ENCODE measurements at places on chromosomes 7 and 10. TPM values are rescaled to one million over a fixed set of nuclear protein-coding genes. Genes with fewer than 3 reads are reported as not detected.
A peak's percentile ranks its signal among the peaks of the same experiment; 100 is the strongest.

WNT16 gene
- total RNA-seq, result not detected

CXCL12 gene
- total RNA-seq, result not detected

NAT16 gene
- total RNA-seq, result not detected

PODXL gene
- total RNA-seq, result 1.6 TPM

UPK3BL2 gene
- total RNA-seq, result 13.2 TPM

HOXA9 gene
- total RNA-seq, result not detected

AKR1E2 gene
- total RNA-seq, result 4.0 TPM

ITGA8 gene
- total RNA-seq, result not detected

OR2A12 gene
- total RNA-seq, result not detected

TRIM74 gene
- 1.9 TPM for total RNA-seq

OPALIN gene
- total RNA-seq, result not detected

SLC39A12 gene
- not detected for total RNA-seq

NSUN6 gene
- 35.0 TPM for total RNA-seq

GRCh38 chr7:148447221-148447849 is 143.2 kb upstream of the C7orf33 start:
- no peak for DNase-seq

GRCh38 chr10:3963191-3963673 is 178.2 kb upstream of the KLF6 start:
- DNase-seq, result no peak

GRCh38 chr10:21526188-21526859 is 842 bp upstream of the SKIDA1 start:
- DNase-seq, result peak; percentile 61

GRCh38 chr10:63711361-63711760 is 190.2 kb downstream of the REEP3 start:
- DNase-seq, result no peak

- DNase-seq, result no peak
Measured at GRCh38 chr7:127782075-127782474, 130.1 kb downstream of the SND1 start.

- DNase-seq, result no peak
Measured at GRCh38 chr7:47492716-47493325, 89.1 kb downstream of the TNS3 start.

- no peak for DNase-seq
Measured at GRCh38 chr7:412313-412710, 107.3 kb downstream of the PDGFA start.

DNA sequence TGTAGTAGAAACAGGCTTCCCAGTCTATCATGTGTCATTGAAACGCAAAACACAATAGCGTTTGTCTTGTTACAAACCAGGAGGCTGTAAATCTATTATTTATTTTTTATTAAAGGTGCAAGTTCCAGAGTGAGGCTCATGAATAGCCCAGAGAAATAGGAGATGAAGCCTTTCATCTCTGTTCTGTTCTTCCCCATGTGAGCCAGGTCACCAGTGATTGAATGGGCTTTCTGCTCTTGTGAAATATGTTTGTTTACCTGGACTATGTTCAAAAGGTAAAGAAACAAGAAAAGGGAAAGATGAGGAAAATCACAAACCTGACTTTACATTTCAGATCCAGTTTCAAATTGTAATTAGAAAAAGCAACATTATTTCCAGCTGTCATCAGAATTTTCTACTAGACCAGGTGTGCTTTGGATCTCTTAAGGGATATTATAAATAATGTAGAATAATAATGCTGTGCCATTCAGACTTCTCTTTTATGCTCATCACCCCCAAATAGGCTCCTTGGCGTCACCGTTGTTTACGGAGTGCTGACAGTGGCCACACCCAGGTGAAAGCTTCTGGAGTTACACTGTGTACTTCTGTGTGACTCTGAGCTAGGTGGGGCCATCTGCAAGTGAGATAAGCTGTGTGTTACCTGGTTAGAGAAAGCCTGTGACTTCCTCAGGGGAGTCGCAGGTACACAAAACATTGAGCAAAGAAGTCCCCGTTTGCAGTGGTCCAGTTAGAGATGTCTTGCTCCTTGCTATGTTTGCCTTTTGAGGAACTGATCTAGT is 274.9 kb downstream of the SDK1 start:
- DNase-seq, result no peak

DNA sequence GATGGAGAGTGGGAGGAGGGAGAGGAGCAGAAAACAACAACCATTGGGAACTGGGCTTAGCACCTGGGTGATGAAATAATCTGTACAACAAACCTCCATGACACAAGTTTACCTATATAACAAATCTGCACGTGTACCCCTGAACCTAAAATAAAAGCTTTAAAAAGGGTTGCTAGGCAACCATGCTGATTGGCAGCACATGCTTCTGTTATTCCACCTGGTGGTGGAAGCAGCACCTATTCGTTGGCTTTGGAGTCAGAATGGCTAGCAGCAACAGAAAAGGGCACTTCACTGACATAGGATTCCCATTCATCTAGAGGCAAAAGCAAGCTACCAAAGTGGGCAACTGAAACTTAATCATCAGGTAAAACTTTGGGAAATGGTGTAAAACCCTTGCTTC is 57.1 kb downstream of the RELN start:
- DNase-seq, result no peak

DNA sequence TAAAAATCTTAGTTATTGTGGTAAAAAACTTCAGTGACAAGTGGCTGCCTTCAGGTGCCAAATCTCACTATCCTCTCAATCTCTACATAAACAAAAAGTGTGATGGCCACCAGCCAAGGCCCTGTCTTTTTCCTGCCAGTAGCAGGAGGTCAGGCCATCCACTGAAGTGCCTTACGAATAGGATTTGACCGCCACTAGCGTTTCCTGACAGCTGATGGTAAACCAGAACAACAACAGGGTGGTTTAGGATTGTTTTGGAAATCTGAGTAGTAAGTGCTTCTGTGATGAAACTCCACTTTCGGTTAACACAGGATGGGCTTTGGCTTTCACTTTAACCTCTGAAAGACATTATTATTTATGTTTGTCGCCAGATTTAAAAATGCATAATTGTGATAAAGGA is 55.7 kb upstream of the OGDHL start:
- no peak for DNase-seq

DNA sequence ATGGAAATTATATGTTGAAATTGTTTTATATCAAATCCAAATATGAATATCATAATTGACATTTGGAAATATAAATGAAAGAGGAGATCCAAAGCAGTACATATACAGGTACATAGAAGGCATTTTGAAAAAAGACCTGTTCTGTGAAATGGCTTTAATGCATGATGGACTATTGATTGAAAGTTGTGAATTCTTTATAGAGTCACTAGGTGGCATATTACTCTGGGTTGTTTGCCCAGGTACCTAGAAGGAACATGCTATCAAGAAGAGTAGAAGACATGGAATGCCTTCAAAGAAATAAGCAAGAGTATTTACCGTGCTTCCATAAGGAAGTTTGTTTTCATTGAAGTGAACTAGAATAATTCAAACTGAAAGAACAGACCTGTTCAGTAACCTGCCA is 160.0 kb upstream of the ANK3 start:
- no peak for DNase-seq

GRCh38 chr10:78407009-78407711 is 373.5 kb downstream of the RPS24 start:
- peak; percentile 41 for DNase-seq

GRCh38 chr7:31835471-31835870 is 148.5 kb downstream of the PPP1R17 start:
- no peak for DNase-seq

DNA sequence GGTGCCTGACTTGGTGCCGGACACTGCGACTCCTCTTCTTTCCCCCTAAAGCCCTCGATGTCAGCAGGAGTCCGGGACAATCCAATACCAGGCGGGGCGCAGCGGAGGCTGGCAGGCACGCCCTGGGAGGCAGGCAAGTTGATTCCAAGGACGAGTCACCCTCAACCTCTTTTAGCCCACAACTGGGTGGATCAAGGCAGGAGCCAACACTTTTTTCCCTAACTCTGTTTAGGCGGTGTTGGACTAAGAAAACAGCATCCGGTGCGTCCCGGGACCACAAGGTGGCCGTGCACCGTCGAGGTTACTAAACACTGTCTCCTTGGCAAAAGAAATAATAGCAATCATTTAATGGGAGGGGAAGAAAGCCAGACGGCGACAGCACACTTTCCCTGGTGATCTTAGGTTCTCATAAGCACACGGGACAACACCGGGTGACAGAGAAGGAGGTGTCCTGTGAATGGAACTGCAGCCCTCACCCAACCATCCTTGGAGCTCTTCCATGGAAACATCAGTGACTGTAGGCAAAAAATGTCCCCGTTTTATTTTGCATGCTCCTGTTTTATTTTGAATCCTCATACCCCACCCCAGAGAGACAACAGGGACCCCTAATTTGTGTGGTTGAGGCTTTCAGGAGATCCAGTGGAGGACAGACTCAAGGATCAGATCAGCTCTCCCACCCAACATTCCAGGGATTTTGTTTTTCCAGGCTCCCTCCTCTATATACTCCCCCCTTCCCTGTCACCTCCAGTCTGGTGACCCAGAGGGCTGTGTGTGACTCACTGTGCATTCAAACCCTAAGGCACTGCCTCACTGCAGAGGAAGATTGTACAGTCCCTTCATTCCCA is 1.3 kb upstream of the CALCR start:
- no peak for DNase-seq

GRCh38 chr7:108375668-108376067 is 80.6 kb downstream of the NRCAM start:
- DNase-seq, result no peak

GRCh38 chr10:114565066-114565465 is 93.0 kb downstream of the ABLIM1 start:
- DNase-seq, result no peak

DNA sequence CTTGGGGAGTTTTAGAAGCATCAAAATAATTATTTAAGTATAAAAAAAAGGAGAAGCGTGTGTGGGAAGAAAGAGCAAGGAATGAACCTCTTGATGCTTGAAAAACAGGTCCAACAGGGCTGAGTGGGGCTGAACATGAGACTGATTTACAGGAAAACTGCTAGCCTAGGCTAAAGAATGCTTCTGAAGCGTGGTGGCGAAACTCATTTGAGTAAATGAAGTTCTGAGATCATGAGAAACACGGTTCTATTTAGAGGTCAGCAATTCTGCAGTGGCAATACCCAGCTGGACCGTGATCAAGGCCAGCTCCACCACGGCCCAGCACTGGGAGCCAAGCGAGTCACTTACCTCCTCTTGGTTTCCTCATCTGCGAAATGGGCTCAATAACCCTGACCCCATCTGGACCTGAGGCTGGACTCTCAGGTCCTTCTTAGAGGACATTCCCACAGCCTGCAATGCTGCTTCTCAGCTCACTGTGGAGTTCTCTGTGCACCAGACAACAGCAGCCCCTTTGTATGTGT is 140.1 kb upstream of the ADAM12 start:
- no peak for DNase-seq

GRCh38 chr10:13347043-13347499 is 1.0 kb downstream of the SEPHS1 start:
- peak; percentile 37 for DNase-seq

DNA sequence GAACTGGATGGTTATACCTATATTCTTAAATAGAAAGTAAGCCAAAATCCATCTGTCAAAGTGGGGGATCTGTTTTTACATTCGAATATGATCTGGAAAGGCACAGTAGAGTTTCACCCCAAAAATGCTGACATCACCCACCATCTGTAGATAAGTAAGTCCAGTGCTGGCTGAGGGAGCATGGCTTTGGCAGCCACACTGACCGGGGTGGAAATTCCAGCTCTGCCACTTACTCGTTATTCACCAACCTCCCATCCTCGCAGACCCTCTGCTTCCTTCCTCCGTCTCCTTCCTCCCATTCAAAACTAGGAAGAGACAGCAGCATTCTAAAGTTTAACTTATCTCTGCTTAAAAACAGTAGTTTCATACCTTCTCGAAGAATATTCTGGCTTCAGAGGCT is 84.9 kb upstream of the GATA3 start:
- no peak for DNase-seq

DNA sequence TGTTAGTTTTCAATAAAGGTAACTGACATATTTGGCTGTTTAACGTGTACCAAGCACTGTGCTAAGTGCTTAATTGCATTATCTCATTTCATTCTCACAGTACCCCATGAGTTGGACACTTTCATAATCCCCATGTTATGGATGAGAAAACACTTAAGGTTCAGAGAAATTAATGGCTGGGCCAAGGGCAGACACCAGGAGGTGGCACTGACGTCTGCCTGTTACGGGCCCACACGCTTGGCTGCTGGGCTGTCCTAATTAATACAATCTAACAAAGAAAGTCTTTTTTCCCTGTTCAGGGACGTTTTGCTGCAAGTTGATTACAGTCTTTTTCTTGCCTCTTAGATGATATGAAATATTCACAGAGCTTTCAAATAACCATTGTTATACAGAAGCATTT is 16.1 kb downstream of the DYDC2 start:
- no peak for DNase-seq

DNA sequence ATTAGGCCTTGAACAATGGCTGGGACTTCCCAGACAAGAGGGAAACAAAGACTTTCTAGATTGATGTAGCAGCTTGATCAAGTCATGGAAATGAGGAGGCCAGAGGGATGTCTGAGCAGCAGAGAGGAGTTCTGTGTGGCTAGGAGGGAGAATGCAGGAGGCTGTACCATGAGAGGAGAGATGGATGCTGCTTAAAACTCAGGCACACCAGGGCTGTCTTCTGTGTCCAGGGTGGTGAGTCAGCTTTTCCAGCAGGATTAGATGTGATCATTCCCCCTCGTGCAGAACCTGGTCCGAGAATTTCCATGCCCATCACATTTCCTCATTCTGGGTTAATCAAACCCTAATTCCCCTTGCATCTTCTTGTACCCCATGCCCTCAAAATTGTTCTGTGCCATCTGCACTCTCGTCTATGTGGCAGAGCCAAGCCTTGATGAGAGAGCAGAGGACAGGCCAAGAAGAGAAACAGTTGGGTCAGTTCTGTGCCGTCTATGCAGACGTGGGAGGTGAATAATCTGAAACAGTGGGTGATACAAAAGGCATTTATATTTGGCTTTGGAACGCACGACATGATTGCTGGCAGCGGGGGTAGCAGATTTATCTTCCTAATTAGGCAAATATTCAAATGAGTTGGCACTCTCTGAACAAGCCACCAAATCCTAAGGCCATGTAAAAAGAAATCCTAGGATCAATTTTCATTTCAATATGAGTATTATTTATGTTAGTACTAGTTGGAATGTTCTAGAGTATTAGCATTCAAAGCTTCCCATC is 160.7 kb downstream of the TMEM178B start:
- DNase-seq, result no peak

- DNase-seq, result no peak
Measured at GRCh38 chr10:126124046-126124445, 227.7 kb downstream of the FANK1 start.

GRCh38 chr7:107684947-107685463 is 24.4 kb downstream of the SLC26A4 start:
- no peak for DNase-seq

DNA sequence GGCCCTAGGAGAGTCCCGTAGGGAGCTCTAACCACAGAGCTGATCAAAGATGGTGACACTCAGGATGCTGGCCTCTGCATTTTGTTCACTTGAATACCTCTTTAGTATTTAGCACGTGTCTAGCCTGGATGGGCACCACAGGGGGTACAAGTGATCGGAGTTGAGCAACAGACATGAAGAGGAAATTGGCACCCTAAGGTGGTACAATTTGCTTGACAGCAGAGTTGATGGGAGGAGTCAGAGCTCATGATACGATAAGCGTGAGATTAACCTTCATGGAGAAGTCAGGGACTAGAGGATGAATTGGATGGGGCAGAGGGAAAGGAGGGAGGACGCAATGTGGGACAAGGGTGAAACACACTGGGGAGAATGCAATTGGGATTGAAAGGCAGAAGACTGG is 9.9 kb upstream of the ZNF212 start:
- DNase-seq, result no peak

Data from activated CD4-positive, alpha-beta memory T cell treated with anti-CD3 and anti-CD28 coated beads, Interleukin-2, amount 10 ng/mL, durations not matched to agents 7 days and 5 days (primary cell).